ENCODE measurements at places on chromosomes 1 and 21.

DNA sequence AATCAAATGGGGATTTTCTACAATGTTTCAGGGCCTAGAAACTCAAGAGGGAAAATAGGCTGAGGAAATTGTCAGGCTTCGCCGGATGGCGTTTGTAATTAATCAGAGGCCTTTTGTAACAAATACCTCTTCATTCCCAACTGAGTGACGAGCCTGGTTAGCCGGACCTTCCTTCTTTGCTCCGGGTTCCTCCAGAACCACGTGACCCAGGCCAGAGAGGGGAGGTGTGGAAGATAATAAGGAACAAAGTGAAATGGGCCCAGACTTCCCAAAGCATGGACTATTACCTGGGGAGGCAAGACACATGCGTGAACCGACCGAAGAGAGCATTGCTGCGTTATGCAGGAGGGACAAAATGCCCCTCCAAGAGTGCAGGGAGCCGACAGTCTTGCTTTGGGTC is 7.5 kb upstream of the IGSF21 start:
- no peak for DNase-seq

DNA sequence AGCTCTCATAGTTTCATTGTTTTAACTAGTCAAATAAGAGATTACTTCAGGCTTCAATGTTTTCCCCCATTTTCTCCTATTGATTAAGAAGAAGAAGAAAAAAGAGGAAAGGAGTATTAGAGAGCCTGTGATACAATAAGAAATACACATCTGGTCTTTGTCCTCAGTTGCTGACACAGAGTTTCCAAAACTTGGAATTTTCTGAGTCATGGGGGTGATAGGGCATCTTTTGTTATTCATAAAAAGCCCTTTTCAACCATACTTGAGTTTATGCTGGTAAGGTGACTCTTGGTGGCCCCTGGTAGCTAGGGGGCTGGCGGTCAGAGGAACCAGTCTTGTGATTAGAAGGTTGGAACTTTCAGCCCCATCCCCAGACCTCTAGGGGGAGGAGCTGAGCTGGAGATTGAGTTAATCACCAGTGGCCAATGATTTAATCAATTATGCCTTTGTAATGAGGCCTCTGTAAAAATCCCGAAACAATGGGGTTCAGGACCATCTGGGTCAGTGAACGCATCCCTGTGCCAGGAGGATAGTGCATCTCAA is 28.9 kb upstream of the KLF18 start:
- no peak for DNase-seq

DNA sequence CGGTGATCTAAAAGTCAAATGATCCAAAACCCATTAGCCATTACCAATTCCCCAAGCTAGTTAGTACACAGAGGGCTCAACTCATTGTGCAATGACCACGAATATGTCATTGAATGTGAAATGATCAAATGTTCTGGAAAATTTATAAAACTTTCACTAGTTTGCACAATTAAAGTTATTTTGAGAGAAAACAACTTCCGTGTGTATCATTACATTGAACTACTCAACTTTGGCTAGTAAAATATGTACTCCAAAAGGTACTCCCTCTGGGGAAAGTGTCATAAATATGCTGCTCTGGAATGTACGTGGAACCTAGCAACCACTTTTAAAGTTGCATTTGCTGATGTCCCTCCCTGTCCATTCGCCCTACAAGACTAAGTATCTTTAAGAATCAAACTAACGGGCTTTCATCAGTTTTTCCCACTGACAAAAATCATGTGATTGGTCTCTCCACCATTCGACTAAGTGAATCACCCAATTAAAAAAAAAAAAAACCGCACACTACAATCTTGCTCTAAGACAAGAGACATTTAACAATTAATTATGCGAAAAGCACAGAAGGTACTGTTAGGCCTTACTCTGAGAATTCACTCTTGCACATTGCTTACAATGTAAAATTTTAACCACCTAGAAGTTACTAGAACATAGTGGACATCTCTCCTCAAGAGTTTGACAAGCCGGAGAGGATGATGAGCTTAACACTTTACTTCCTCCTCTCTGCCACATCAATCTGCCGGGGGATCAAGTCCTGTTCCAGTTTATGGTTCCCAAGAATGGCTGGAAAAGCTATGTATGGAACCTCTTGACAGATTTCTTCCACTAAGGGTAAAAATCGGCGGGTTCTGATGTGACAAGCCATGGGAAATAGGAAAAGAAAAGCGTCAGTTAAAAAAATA is 1.2 kb downstream of the ACBD3 start:
- DNase-seq: no peak

DNA sequence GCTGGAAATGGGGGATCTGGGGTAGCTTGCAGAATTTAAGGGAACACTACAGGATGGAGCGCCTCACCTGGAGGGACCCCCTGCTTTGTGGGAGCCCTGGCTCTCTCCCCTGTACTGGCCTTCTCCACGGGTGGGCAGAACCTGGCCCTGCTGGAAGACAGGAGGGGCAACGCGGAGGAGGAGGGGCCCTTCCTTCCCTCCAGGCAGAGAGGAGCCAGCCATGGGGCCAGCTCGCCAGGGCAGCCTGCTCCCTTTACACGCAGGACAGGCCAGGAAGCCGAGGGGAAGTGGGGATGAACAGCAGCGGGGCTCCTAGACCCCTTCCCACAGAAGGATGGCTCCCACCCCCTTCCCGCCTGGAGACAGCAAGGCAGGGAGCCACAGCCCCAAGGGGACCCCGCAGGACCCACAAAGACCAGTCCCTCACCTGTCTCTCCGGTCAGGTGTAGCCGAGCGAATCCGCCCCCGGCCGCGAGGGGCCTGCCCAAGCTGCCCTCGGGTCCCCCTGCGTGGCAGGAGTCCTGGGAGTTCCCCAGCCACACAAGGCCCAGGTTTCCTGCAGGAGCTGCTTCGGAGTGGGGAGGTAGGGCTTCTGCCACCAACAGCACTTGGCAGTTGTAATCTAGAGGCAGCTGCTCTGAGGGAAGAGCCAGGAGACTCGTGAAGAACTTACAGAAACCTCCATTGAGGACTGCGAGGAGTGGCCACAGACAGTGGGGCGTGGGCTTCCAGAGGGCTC is 1.6 kb upstream of the SLC19A1 start:
- DNase-seq: peak; percentile 24

DNA sequence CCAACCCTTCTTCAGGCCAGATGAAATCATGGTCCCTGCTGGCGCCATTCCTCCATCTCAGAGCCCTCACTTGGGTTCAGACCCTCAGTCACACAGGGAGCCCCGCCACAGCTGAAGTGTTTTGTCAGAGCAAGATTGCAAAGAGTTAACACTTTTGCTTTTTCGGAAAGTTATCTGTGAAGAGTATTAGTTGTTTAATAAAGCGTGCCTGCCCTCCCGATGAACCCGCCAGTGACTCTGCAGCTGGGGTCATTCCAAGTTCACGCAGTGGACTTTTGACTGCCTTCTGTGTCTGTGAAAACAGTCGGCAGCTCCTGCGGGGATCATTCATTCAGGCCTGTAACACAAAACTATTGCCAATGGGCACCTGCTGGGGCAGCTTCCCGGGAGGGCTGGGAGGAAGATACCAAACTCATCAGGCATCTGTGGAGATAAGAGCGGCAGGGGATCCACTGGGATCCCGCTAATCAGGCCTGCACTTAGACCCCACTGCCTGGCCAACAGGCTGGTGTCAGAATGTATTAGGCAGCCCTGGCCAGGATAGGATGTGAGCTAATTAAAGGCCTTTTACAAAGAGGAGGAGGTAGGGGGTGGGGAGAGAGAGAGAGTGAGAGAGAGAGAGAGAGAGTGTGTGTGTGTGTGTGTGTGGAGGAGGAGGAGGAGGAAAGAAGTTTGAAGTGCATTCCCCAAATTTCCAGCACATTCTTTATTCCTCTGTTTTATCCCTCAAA is 184.5 kb downstream of the DHRS3 start:
- no peak for DNase-seq

DNA sequence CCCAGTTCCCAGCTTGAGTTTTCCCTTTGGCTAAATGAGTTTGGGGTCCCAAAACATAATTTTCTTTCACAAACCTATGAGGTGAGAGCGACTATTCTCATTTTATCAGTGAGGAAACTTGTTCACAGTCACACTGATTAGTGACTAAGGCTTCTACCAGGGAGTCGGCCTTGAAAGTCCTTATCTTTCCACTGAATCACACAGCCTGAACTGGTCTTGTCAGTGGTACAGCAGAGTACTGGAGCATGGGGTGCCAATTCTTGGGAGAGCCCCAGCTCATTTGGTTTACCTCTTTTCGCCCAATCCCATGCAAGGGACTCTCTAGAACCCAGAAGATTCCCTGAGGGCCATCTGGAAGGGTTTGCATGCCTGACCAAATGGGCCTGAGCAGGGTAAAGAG is 16.9 kb downstream of the HSD3B2 start:
- no peak for DNase-seq

DNA sequence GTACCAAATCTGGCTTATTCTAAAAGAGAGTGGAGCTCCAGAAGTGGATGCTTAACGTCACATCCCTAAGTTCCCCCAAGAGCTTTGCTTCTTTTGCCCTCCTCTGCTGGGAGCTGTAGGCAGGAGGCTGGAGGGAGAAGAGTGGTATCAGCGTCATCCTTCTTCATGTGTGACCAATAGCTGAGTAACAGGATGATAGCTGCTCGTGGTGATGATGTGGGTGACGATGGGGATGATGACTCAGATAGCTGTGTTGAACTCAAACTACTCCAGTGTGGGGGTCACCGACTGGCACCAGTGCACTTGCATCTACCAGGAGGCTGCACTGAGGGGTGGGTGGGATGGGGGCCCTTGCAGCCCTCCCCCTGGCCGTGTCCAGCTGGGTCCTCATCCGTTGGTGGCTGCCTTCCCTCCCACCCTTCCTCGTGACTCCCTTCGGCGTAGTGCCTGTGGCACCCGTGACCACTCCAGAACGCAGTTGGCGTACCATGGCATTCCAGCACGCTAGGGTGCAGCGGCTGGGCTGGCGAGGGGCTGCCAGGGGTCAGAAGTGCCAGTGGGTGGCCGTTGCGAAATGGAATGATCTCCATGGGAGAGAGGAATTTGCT is 1.1 kb downstream of the IGFN1 start:
- no peak for DNase-seq

DNA sequence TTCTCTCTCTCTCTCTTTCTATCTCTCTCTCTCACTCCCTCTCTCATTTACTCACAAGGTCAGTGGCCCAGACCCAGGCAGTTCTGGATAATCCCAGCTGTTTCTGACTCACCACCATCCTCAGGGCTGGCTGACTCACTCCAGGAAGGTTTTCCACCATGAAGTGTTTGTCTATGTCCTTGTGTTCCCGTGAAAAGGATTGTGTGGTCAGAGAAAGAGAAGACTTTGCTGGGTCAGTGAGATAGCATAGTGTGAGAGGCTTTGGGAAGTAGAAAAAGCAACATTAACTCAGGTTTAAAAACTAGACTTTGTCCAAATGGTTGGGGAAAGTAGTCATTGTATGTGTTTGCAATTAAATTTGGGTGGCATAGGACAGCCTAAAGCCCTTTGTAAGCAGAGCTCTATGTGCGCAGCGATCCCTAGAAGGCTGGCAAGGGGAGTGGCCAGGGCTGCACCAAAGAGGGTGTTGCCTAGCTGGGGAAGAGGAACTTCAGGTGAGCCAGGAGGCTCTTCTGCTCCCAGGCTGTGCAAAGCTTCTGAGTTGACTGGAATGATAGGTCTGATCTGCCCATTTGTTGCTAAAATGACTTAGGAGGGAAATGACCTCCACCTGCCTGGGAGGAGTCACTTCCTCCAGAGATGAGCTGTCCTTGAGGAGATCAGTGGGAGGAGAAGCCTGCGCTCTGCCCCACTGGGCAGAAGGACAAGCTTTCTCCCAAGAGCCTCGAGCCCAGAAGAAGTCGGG is 4.9 kb upstream of the CAPN2 start:
- no peak for DNase-seq

DNA sequence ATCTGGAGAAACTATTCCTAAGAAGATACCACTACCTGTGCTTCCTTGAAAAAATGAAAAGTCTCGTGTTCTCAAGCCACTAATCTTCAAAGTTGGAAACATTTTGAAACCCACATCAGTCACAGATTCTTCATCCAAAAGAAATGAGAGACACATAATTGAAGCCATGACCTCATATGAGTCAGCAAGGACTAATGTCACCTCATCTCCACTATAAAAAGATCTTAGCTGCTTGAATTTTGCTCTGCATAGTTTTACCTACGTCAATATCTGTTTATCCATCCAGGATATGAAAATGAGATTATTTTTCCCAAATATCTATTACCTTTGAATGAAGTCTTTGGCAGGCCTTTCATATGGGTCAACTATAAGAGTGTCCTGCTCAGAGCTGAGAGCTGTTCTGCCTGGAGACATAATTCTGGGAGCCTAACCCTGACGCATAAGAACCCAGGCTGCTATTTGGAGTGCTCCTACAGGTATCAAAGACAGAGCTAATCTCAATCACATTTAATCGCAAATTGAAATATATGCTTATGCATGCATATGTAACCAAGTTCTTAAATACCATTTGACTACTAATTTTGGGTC is 312.5 kb upstream of the PKN2 start:
- no peak for DNase-seq

DNA sequence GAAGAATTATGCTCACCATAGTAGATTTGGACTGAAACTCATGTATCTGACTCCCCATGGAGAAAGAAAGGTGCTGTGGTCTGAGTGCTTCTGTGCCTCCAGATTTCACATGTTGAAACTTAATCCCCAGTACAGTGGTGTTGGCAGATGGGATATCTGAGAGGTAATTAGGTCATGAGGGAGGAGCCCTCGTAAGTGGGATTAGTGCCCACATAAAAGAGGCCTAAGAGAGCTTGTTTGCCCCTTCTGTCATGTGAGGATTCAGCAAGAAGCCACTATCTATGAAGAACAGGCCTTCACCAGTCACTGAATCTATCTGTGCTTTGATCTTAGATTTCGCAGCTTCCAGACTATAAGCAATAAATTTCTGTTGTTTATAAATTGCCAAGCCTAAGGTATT is 150.1 kb downstream of the PLPP3 start:
- peak; percentile 54 for DNase-seq

GRCh38 chr1:153341431-153341934 is 7.2 kb downstream of the PGLYRP4 start:
- DNase-seq: no peak

- DNase-seq: peak; percentile 56
Observed at GRCh38 chr1:203508463-203509073, 14.6 kb downstream of the OPTC start.

DNA sequence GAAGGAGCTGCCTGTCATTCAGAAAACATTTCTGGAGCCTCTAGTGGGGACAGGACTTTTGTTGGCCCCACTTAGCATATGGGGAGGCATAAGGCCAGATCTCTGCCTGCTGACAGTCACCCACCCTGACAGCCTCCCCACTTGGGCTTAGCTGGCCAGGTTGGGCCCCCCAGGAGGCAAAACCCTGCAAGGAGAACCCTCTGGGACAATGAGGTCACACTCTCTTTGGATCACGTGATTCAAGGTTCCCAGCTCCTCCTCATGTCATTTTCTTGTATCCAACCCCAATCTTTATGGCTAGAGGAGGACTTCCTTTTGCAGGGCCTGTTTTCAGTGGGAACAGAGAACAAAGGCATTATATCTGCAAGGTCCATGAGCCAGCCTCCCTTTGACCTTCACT is 60.0 kb downstream of the NAV1 start:
- DNase-seq: no peak

DNA sequence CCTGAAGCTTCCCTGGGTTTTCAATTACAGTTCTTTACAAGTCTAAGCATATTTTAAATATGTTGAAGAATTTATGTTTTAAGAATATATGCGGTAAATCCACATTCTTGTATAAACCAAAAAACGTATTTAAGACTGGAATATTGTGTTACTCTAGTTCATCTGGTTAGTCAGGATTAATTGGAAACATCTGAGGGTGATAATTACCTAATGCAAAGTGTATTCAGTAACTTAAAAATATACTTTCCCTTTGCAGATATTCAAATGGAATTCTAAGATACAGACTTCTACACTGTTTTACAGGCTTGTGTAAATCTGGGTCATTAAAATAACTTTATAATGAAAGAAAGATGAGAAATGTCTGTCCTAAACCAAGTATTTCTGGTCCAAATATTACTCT is 302.0 kb downstream of the VAV3 start:
- no peak for DNase-seq

All from WERI-Rb-1 (cell line).